ENCODE measurements at places on chromosomes 1 and 21.
A peak's percentile ranks its signal among the peaks of the same experiment; 100 is the strongest.

- DNase-seq: no peak
These were observed 29.0 kb upstream of the NTPCR start for GRCh38 chr1:232921381-232921780.

- DNase-seq: peak; percentile 27
These were observed 48.0 kb downstream of the MAN1C1 start for GRCh38 chr1:25664357-25665199.

GRCh38 chr1:161367684-161368400 is at the start of gene CFAP126:
CFAP126 (minus strand) TSS chr1:161367876; CDS start chr1:161367868, 8 bp downstream.
- DNase-seq: peak; percentile 76

DNA sequence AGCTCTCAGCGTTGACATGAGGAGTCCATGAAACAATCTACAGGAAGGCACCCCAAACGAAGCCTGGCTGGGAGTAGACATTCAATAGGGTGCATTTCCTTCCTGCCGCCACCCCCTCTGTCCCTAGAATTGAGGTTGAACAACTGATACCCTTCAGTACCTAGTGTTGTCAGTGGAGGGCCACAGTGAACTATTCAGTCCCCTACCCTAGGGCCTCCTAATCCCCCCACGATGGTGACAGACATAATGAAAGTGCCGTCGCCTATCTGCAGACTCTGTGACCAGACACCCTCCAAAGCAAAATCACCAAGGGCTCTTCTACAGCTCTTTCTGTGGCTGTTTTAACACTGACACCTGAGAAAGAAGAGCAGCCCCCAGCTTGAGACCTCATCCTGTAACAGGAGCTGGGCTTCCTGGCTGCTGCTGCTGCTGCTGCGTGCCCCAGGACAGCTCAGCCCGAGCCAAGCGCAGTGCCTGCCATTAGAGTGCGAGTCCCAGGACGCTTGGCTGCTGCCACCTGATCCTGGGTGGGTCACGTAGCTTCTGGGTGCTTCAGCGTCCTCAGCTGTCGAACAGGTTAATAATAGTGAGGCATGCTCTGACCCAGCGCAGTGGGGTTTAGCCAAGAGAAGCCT is 183.0 kb downstream of the ZBTB18 start:
- no peak for DNase-seq

- DNase-seq: no peak
These were observed 135.1 kb upstream of the PTGFR start for GRCh38 chr1:78355656-78356055.

- DNase-seq: no peak
These were observed 150.2 kb upstream of the LMO4 start for GRCh38 chr1:87178441-87178840.

DNA sequence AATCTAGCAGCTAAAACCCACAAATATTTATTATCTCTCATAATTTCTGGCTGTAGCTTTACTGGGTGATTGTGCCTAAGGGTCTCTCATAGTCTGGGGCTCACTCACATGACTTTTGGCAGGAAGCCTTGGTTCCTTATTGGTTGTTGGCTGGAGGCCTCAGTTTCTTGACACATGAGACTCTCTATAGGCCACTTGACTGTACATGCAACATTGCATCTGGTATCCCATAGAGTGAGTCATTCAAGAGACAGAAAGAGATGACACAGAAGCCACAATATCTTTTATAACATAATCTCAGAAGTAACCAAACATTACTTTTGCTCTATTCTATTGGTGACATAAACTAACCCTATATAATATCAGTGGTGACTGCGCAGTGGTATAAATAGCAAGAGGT is 128.5 kb upstream of the HNRNPU start:
- no peak for DNase-seq

GRCh38 chr1:170290991-170291390 is 145.2 kb downstream of the NTMT2 start:
- no peak for DNase-seq
